ENCODE measurements at places on chromosomes 5 and 9.

- no peak for DNase-seq
Measured at GRCh38 chr5:147410496-147411358, 99.1 kb downstream of the DPYSL3 start.

DNA sequence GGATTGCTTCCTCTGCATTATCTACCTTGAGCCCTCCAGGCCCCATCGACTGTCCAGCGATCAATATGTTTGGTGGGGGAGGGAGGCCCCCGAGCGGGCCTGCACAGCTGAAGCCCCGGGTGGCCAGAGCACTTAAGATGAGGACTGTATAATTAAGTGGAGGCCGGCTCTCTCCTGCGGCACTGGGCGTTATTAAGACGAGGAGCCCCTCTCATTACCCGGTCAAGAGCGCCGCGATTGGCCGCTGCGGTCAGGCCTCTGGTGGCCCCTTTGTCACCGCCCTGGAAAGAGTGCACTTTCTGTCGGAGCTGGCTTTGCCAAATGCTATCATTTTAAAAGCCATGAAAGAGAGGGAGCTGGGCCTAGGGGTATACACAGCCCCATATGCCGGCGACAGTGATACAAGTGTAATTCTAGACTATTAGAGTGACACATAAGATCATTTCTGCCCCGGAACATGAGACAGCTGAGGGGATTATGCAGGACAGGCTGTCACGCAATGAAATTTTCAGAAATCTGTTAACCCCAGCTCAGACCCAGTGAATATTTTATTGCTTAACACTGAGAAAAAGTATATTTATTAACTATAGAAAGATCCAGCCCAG is 106.3 kb upstream of the IRX1 start:
- no peak for DNase-seq

DNA sequence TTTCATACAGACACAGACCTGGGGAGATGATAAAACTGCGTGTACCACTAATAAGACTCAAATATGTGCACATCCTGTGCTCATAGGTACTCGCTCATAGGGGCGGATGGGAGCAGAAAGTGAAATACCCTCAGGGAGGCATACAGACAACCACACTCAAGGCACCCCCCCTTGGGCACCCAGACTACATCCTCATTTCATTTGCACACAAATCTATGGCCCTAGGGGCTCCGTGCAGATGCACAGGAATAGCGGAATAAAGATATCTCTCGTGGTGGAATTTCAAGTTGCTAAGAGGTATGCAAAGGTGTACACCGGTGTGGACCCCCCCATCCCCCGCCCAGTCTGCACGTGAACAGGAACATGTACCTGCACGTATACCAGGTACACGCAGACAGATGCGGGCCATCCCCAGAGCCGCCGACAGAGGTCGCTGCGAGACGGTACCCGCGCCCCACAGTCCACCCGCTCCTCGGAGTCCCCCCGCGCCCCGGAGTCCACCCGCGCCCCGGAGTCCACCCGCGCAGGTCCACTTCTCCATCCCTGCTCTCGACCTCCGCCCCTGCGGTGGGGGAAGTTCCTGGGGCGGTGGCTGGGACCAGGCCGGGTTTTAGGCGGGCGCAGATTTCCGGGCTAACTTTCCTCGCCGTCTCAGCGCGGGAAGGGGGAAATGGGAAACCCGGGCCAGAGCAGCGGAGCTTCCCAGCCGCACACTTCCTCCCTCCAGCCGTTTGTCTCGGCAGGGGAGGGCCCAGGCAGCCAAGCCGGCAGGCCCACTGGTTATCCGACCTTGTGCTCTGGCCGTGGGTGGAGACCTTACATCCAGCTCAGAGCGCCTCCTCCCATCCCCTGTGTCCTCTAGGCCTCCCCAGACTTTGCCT is 1.0 kb upstream of the IL12B start:
- peak; percentile 80 for DNase-seq

- no peak for DNase-seq
Measured at GRCh38 chr5:80215523-80215922, 40.3 kb downstream of the SERINC5 start.

DNA sequence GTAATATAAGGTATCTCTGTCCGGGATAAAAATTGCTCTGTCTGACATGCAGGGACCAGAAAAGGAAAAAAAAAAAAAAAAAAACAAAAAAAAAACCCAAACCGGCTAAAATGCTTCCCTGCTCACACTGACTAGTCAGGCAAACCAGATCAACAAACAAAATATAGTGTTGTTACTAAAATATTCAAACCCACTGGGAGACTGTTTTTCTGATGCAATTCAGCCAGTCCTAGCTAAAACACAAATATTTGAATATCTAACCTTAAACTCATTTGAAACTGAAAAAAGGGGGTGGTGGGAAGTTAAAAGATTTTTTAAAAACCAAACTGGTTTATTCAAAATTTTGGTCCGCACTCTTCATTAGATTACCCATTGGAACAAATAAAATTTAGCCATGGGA is 61.0 kb downstream of the APBA1 start:
- no peak for DNase-seq

DNA sequence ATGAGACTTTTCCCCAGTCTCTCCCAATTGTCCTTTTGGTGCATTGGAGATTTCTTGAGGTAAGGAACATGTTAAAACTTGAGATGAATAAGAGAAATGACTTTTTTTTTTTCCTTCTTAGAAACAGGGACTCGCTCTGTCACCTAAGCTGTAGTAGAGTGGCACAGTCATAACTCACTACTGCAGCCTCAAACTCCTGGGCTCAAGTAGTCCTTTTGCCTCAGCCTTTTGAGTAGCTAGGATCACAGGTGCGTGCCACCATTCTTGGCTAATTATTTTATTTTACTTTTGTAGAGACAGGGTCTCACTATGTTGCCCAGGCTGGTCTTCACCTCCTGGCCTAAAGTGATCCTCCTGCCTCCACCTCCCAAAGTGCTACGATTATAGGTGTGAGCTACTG is 25.9 kb downstream of the CDC42SE2 start:
- DNase-seq = no peak

GRCh38 chr5:29795096-29795652 is 1398.3 kb upstream of the CDH6 start:
- no peak for DNase-seq

- DNase-seq = no peak
Measured at GRCh38 chr9:1236061-1236460, 185.9 kb downstream of the DMRT2 start.

DNA sequence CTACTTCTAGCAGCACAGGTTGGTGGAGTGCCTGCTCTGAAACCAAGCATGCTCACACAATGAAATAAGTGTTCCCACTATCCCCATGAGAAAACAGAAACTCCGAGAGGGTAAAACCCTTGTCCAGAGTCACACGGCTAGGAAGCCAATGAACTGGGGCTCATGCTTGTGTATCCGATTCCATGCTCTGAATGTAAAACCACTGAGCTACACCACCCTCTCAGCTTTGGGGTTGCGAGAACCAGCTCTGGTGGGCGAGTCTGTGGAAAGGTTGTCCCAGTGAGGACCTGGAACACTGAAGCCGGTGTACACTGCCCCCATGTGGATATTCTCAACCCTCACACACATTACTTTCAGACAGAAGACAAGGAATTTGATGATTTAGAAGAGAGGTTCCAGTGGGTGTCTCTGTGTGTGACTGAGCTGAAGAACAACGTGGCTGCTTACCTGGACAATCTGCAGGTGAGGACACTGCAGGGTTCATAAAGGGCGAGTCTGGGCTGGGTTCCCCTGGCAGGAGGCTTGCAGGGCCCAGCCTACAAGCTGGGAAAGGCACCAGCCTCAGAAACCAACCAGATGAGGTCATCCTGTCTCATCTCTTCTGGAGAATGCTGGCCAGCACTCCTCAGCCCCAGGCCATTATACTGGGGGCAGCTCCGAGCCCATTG is 37.4 kb downstream of the ARHGEF37 start:
- DNase-seq = peak; percentile 76

DNA sequence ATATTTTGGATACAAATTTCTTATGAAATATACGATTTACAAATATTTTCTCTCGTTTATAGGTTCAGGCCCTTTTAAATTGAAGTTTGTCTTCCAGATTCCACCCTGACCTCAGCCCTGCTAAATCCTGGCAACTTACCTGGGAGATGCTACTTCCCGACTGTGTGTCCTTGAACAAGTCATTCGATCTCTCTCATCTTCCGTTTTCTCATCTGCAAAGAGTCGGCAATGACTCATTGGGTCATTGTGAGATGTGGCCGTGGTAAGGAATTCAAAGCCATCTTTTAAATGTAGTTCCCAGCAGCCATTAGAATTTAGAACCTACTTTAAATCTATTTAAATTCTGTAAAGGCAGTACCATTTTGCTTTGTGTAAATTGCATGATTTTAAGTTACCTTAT is 72.5 kb downstream of the LHX2 start:
- DNase-seq = no peak
